ENCODE measurements at places on chromosomes 11 and 22. TPM values are rescaled to one million over a fixed set of nuclear protein-coding genes. Genes with fewer than 3 reads are reported as not detected.

- DNase-seq: no peak
- H3K27ac ChIP-seq: no peak overlapping the region
- H3K4me3 ChIP-seq: no peak overlapping the region
- H3K4me1 ChIP-seq: no peaks in the 10 kb centered on the region
Observed at GRCh38 chr11:16034074-16034473, 322.3 kb downstream of the SOX6 start.

DNA sequence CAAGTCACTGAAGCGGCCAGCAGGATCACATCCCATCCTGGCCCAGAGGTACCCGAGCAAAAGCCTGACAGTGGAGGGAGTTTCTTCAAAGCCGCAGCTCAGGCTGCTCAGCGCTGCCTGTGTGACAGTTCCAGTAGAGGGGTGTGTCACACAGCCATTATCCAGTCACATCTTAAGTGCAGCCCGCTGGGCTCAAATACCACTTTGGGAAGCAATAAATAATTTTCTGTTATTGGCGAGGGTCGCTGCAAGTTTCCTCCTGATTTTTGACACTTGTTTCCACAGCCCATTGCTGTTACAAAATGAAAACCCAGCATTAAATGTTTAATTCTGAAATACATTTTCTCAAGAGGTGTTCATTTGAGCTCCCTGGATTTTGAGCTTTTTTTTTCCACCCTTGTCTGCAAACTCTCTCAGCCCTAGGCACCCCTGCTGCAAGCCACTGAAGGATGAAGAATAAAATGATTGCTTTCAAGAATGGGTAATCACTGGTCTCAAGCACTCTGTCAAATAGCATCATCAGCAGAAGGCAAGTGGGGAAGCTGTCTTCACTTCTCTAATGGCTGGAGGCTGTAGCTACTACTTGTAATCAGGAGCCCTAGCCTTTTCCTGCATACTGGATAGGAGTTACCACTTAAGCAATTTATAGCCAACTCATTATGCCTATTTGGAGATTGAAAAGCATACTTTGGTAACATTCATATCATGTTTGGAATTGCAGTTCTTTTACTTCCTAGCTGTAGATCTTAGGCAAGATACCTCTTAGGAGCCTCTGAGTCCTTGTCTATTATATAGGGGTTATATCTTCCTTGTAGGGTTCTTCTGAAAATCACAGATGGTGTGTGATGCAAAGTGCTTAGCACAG, 373.7 kb downstream of the METTL15 start:
- peaks cover 14% of the 10 kb centered on the region for H3K4me1 ChIP-seq
- H3K27ac ChIP-seq: no peak overlapping the region
- no peaks in the 10 kb centered on the region for H3K27me3 ChIP-seq
- no peak for DNase-seq

KCNE3 gene
- 0.11 TPM for total RNA-seq

FAM227A gene
- total RNA-seq: 3.7 TPM

TMPRSS4 gene
- total RNA-seq: not detected

GRCh38 chr22:43277987-43278601, 65.1 kb downstream of the SCUBE1 start:
- no peaks in the 10 kb centered on the region for H3K27me3 ChIP-seq
- H3K4me1 ChIP-seq: no peaks in the 10 kb centered on the region
- H3K36me3 ChIP-seq: no peaks in the 10 kb centered on the region
- H3K4me3 ChIP-seq: no peak overlapping the region
- DNase-seq: no peak

- no peak overlapping the region for H3K27ac ChIP-seq
- H3K36me3 ChIP-seq: no peaks in the 10 kb centered on the region
- no peak for DNase-seq
- H3K27me3 ChIP-seq: no peaks in the 10 kb centered on the region
- peaks cover 25% of the 10 kb centered on the region for H3K4me1 ChIP-seq
Observed at GRCh38 chr11:102239911-102240310, 77.4 kb upstream of the BIRC3 start.
